ENCODE measurements at places on chromosomes 1 and 21.
A peak's percentile ranks its signal among the peaks of the same experiment; 100 is the strongest.

GRCh38 chr1:209367061-209367772 lies 216.3 kb upstream of the CAMK1G start:
- no peak for DNase-seq

GRCh38 chr1:155984341-155984740 lies 6.0 kb upstream of the ARHGEF2 start:
- DNase-seq, result no peak

- no peak for DNase-seq
These were observed 251.6 kb upstream of the FAM78B start for GRCh38 chr1:166418344-166418933.

- DNase-seq, result no peak
These were observed 38.7 kb upstream of the NEK7 start for GRCh38 chr1:198118134-198118533.

- no peak for DNase-seq
These were observed 24.6 kb upstream of the PRDM15 start for GRCh38 chr21:41903559-41904351.

- no peak for DNase-seq
These were observed 6.2 kb upstream of the KCNK2 start for GRCh38 chr1:215076322-215076721.

GRCh38 chr1:30779294-30780071 lies 21.9 kb upstream of the LAPTM5 start:
- peak; percentile 27 for DNase-seq

- DNase-seq, result no peak
These were observed 266.3 kb upstream of the OLFM3 start for GRCh38 chr1:102262994-102263393.

- DNase-seq, result no peak
These were observed 22.8 kb downstream of the CDC7 start for GRCh38 chr1:91523482-91523881.

- DNase-seq, result no peak
These were observed 78.1 kb downstream of the ERG start for GRCh38 chr21:38420140-38420539.

- DNase-seq, result no peak
These were observed 50.1 kb downstream of the NDUFS5 start for GRCh38 chr1:39076127-39076798.

- no peak for DNase-seq
These were observed 8.2 kb upstream of the ST6GALNAC3 start for GRCh38 chr1:76066394-76066793.

DNA sequence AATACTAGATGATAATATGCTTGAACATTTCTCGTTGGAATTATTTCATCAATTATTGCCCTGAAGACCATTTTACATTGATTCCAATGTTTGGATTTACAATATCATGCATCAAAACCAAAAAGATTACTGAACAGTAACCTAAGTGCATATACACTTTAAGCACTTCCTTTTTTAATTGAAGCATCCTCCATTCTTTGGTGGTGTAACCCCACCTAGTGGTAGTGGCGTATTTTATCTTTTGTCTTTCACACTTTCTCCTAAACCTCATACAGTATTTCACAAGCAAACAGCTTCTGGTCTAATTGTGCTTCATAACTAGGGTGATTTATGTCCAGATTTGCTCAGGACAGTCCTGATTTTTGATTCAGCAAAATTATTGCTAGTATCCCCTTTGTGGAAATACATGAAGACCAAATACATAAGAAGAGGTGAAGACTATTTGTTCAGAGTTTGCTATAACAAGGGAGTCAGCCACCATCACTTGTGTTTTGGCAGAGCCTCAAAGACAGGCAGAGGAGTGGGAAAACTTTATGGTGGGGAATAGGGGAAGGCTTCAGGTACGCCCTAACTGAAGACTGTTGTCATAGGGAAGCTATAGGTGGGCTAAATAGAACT lies 3.4 kb upstream of the NVL start:
- peak; percentile 11 for DNase-seq

DNA sequence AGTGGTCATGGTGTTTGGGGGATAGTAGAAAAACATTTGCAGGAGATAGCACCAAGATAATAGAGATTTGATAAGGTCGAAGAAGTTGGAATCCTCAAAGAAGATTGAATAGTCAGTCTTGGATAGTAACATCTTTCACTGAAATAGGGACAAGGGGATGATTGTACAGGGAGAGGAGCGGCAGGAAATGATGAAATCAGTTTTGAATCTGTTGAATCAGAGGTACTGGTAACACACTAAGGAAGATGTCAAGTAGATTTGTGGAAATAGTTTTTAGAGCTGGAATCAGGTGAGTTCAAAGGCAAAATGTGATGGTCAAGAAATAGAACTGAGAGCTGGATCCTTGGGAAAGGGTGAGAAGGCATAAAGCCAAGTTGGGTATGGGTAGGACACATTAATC lies 26.5 kb downstream of the CAP1 start:
- no peak for DNase-seq

DNA sequence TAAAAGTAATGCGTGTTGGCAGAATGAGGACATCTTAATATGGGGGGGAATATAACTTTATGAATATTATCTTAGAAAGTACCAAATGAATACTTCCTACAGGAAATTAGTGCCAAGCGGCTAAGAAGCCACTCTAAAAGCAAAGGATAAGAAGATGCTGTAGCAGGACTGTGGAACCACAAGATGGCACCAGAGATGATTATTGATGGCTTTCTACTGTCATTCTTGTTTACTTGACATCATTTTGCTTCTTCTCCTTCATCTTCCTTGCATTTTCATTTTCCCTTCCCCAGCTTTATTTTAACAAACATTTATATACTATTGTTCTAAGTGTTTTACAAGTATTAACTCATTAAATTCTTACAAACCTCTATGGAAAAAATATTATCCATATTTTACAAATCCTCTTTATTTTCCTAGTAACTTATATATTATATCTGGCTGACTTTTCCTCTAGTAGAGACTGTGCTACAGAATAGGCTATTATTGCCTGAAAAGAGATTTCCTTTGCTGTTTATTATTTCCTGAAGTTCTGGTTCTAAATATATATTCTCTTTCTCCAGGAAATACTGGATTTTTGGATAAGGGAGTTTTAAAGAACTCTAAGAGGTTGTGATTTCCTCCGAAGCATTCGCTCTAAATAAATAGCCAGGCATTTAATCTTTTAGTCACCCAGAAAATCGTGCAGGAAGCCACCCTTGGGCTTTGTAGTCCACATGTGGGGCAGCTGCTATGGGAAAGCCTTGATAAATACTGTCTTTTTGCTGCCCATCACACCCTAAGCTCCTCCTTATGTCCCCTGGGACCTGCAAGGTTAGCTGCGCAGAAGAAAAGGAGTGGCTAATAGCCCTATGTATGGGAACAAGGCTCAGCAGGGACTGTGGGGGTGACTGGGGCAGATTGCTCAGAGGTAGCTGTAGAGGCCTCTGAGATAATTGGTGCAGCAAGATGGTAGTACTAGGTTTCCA lies 69.8 kb downstream of the TPR start:
- DNase-seq, result peak; percentile 10

DNA sequence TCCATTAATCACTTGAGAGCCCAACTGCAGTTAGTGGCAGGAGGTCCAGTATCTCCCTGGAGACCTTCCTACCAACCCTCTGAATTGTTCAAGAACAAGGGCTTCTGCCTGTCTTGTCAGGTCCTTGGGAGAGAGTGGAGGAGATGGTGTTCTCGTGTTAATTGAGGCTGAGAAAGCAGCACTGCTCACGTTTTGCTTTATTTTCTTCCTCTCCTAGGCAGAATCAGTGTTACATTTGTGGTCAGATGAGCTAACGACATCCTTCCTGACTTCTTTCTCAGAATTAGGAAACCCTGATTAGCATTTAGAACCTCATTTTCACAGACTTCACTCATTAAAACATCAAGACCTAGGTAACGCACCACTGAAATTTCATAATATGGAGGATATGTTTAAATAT lies 26.4 kb upstream of the LRIG2 start:
- no peak for DNase-seq

- no peak for DNase-seq
These were observed 501.8 kb upstream of the ZRANB2 start for GRCh38 chr1:71582673-71583072.

- DNase-seq, result no peak
These were observed 1.0 kb upstream of the S100A2 start for GRCh38 chr1:153566414-153567371.

GRCh38 chr1:162717548-162718184 lies 72.8 kb upstream of the HSD17B7 start:
- DNase-seq, result no peak

GRCh38 chr1:220914283-220915116 lies 35.3 kb downstream of the HLX start:
- DNase-seq, result no peak

DNA sequence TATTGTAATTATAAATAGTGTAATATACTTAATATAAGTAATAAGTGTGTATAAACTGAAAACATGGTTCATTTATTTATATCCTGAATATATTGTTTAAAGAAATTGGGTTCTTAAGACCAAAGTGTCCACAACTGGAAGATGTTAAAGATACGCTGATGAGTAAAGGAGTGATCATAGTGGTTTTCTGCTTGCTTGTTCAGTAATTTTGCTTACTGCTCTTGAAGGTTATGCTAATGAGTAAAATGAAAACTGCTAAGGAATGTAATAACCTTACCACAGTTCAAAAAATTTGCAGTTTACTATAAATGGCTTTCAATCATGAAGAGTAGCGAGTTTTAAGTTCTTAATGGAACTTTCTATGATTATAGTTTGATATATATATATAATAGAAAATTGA lies 22.0 kb downstream of the DONSON start:
- DNase-seq, result no peak

DNA sequence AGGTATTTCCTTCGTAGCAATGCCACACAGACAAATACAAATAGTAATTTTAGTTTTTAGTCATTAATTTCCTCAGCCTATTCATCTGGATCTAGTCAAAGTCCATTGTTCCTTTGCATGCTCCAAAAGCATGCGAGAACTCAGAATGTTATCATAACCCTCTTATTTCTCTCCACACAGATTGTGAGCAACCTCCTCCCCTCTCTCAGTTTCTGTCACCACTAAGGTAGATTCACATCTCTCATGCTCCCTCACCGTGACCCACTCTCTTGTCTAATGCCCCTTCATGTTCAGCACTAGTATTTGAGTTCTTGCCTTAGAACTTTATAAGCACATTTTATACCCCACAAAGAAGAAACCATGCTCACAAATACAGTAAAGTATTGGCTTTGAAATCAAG lies 582.4 kb downstream of the PLA2G4A start:
- DNase-seq, result no peak

GRCh38 chr1:196608390-196609369 lies at the start of gene KCNT2:
Gene KCNT2, minus strand, starts transcription at chr1:196608440. Its CDS starts 131 bp downstream, at chr1:196608309.
- peak; percentile 87 for DNase-seq

GRCh38 chr1:95023399-95024043 lies 49.2 kb downstream of the ALG14 start:
- DNase-seq, result no peak

DNA sequence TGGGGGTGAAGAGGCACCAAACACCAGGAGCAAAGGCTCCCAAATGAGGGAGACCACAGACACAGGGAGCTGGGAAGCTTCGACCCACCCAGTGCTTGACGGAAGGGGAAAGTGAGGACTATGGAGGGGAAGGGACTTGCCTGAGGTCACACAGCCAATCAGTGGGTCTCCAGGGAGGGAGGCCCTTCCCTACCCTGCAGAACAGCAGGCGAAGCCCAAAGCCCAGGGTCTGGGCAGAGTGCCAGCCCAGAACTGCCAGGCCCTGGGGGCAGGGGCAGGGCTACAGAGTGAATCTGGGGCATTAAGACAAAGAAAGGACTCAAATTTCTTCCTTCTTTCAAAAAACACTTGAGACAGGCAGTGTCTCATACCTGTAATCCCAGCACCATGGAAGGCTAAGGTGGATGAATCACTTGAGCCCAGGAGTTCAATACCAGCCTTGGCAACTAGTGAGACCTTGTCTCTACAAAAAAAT lies 45.5 kb upstream of the ECE1 start:
- no peak for DNase-seq

GRCh38 chr1:15836772-15837669 lies 10.5 kb upstream of the SPEN start:
- DNase-seq, result no peak

GRCh38 chr1:936348-937264 lies 12.9 kb downstream of the SAMD11 start:
- no peak for DNase-seq

- no peak for DNase-seq
These were observed 309.5 kb downstream of the CTH start for GRCh38 chr1:70720521-70720920.

Data from NCI-H1930 (cell line).